Right cardiac atrium (tissue), 5 donors: ENCODE measurements at places on chromosomes 11 and 22. TPM values are rescaled to one million over a fixed set of nuclear protein-coding genes. Genes with fewer than 3 reads are reported as not detected.

GRCh38 chr11:91786097-91786496 lies 438.5 kb upstream of the FAT3 start:
- no peak for DNase-seq

Gene ACTN3
- total RNA-seq = not detected

DNA sequence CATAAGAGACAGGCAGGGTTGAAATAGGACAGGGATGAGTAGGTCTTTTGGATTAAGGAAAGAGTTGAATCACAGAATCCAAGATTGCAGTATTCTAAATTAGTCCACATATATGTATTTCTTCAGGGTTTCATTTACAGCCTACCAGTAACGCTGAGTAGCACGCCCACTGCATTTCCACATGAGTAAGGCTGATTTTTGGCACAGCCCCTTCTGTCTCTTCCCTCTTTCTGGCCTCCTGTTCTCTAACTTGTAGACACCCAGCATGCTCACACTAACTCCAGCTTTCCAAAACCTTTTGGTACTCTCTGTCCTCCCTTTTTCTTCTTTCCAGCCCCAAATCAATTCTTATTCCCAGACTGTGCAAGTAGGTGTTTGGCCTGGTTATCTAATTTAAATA lies 3.7 kb upstream of the SIK2 start:
- no peak for DNase-seq

Gene GCAT
- 20.2 TPM for total RNA-seq

DNA sequence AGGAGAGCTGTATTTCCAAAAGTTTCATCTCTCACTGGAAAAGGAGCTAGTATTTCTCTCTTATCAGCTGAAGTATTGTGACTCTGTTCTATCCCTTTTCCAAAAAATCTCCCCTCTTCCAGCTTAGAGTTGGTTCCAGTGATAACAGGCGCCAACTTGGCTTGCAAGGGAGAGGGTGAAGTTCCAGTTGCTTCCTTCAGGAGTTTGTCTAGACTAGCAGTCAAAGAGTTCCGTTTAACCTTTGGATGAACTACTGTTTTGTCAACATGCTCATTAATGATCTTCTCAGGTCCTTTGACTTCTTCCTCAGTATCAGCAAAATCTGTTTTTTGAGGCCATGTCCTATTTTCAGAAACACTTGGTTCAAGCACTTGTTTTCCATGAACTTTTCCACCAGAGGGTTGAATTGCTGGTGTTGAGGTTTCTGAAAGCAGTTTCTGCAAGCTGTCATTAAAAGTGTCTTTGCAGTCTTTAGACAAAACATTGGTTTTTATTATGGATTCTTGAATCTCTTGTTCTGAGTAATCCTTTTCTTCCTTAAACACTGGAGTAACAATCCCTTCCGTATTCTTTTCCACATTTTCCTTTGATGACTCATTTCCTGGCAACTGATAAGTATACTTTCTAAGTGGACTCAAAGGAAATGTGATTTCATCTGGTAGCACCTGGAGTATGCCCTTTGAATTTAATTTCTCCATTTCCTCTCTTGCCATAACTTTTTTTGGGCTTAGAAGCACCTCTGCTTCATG lies 39.7 kb upstream of the CCDC89 start:
- no peak for DNase-seq

Gene OR51B4
- total RNA-seq = not detected

DNA sequence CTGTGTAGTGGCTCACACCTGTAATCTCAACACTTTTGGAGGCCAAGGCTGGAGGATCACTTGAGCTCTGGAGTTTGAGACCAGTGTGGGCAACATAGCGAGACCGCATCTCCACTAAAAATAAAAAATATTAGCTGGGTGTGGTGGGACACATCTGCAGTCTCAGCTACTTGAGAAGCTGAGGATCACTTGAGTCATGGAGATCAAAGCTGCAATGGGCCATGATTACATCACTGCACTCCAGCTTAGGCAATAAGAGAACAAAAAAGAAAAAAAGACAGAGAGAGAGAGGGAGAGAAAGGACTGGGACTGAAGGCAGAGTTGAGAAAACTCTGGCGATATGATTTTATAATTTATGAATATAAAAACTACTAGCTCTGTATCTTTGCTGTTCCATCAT lies 473.1 kb downstream of the LRRC4C start:
- no peak for DNase-seq

DNA sequence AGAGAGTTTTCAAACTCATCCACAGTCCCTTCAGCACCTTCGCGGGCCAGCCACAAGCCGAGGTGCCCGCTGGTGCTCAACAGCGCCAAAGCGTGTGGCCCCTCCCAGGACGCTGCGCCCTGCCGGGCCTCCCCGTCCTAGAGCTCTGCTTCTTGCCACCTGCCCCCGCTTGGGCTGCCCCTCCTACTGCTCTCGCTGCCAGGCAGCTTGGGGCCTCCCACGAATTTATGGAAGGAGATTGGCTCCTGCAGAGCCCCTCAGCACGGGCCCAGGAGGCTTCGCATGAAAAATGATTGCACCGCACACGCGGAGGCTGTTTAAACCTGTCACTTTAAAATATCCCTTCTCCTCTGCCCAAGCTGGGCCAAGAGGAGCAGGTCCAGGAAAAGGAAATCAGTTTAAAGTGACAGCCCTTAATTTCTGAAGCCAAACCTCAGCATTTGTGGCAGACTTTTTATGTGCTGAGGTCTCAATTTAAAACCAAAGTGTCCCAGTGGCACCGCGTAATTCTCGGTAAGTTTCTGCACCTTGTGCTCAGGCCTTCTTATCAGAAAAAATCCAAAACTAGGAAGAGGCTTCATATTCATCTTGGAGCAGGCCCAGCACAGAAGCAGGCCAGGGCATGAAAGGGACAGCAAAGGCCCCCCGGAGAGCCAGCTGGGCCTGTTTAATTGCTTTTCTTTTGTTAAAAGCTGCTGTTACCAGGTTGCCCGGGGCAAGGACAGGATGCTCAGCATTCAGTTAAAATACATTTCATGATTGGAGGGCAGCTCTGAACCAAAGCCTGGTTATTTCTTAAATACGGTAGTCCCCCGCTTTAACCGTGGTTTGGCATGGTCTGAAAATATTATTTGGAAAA lies 303.6 kb downstream of the OPCML start:
- DNase-seq = peak; percentile 61

Gene GLB1L2
- 1.4 TPM for total RNA-seq

GRCh38 chr11:117037975-117038350 lies 60.3 kb downstream of the SIK3 start:
- DNase-seq = no peak

GRCh38 chr11:27928809-27929208 lies 179.1 kb downstream of the KIF18A start:
- DNase-seq = no peak

GRCh38 chr11:74157169-74157568 lies 13.6 kb downstream of the C2CD3 start:
- no peak for DNase-seq

Gene RBX1
- total RNA-seq = 58.8 TPM

Gene ANO5
- 81.3 TPM for total RNA-seq

DNA sequence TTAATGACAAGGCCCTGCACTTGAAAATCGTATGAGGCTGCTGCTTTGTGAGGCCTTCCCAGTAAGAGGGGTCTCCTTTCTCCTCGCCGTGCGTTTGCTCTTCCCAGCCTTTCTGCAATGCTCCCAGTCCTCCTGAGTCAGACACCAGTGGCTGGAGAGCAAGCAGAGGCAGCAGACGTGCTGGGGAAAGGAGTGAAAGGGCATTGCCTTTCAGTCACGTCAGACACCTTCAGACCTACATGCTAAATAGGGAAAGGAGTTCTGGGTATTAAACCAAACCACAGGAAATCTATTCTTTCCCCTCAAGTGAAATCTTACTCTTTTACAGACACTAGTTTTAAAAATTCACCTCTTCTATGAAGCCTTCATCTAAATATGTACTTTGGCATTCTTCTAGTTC lies 274.8 kb downstream of the NTM start:
- no peak for DNase-seq

DNA sequence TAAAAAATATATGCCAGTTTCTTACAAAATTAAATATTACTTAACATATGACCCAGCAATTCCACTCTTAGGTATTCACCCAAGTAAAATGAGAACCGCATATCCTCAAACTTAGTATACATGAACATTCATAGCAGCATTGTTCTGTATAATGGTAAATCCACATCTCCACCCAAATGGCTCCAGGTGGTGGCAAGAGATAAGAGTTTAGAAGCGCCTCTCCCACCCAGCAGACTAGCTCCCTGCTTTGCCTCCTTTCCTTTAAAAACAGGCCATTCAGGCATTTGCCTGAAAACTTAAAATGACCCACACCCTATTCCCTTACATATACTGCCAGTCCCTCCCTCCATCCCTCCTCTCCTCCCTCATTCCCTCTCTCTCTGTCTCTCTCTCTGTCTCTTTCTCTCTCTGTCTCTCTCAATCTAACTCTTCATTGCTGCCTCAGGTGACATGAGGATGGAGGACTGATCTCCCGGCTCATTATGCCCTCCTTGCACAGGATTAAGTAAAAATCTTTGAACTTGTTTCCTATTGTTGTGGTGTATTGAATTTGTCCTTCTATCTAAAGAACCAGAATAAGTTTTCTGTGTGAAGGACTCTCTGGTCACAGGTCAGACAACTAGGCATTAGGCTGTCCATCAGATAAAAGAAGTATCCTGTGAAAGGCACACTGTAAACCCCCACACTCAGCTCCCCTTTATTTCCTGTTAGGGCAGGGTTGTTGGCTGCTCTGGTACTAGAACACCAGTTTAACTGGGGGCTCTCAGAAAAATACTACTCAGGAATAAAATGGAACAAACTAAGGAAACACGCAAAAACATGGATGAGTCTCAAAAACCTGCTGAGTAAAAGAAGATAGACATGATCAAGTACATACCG lies 48.3 kb downstream of the RRP8 start:
- no peak for DNase-seq

DNA sequence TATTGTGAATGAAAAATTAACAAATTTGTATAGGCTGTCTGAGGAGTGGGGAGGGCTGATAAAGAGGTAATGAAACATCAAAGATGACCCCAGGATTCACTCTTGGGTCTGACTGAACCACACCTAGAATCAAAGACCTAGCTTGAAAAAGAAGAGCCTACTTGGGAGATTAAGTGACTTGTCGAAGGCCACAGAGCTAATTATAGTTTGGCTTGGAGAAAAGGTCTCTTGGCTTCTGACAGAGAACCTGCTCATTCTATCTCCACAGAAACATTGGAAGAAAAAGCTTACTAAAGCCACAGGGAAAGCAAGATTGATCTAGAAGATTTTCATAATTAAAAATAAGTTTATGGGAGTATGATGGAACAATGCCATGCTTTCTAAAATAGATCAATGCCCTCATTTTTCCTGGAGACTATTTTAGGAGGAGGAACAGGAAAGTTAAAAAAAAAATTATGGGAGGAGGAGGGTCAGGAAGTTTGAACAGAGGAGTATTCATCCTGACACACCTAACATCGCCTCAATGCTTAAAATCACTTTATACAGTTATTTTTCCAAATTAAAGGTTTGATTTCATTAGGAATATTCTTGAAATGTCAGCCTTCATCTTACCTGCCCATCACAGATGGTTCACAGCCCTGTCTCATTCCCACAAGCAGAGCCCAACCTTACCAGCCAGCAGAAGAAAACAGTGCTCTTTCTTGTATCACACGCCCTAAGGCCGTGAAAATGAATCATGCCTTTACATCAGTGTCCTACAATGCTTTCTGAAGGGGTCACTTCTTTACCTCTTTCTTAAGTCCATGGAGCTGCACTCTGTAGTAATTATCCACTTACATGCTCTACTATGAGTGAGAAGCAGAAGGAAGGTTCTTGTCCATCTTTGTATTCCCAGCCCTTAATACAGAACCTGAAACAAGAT lies 231.1 kb upstream of the MPPED2 start:
- no peak for DNase-seq

DNA sequence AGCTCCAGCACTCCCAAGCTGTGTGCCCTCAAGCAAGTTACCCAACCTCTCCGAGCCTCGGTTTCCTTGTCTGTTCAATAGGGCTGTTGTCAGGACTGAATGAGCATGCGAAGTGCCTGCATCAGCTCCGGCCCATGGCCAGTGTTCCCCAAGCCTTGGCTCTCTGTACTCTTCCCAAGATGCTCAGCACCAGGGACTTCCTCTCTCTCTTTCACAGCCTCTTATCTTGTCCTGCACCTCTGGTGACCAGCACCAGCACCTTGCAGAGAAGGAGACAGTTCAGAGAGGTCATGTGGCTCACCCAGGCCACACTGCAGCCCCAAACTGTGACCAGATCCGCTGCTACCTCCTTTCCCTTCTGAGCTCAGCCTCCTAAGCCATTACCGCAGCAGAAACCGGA lies 120.3 kb upstream of the ANO1 start:
- no peak for DNase-seq

- no peak for DNase-seq
These were observed 44.0 kb upstream of the AKIP1 start for GRCh38 chr11:8867035-8867434.

GRCh38 chr11:64339286-64339685 lies 718 bp upstream of the CCDC88B start:
- DNase-seq = no peak

GRCh38 chr11:3161309-3161708 lies 3.8 kb downstream of the OSBPL5 start:
- peak; percentile 36 for DNase-seq

DNA sequence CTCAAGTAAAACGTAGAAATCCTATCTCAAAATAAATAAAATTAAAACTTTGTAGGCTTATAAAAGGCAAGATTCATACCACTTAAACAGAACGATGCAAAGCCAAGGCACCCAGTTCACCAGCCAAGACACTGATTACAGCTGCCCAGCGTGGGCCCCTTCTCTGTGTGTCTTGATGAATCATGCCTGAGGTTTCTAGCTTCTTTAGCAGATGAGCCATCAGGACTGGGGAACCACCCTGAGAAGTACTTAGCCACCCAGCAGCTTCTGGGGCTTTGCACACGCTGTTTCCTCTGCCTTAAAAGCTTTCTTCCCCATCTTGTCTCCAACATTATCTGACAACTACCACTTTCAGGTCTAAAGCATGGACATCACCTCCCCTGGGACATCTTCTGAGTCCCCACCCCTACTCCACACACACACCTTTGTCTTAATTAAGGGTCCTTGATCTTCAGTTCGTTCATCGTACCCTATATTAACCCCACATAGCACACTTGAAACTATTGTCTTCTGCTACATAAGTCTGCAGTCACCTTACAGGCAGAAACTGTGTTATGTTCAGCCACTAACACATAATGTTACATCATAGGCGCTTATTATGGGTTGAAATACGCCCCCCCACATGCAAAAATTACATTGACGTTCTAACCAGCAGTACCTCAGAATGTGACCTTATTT lies 8.7 kb upstream of the LAYN start:
- DNase-seq = no peak

GRCh38 chr11:66969584-66970225 lies 5.4 kb upstream of the C11orf86 start:
- DNase-seq = no peak

DNA sequence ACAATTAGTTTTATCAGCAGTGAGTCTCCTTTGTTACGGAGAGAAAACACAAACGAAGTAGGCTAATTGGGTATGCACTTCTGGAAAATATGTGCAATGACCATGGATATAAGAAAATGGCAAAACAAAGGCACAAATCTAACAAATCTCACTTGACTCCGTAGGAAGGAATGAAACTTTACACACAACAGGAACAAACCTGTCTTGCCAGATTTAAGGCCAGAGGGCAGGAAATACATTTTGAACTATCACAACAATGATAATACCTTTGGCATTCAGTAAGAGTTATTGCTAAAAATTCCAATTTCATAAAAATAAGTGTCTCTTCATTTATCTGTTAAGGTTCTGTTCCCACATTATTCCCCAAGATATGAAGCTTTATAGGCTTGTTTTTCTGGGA lies 36.6 kb downstream of the SLC25A17 start:
- DNase-seq = no peak
